ENCODE measurements at places on chromosomes 5 and 9. TPM values are rescaled to one million over a fixed set of nuclear protein-coding genes. Genes with fewer than 3 reads are reported as not detected.

- no peaks in the 10 kb centered on the region for H3K36me3 ChIP-seq
- H3K27me3 ChIP-seq: no peaks in the 10 kb centered on the region
- peak overlapping the region; percentile 83 for H3K4me3 ChIP-seq
- no peak for DNase-seq
- peaks cover 7% of the 10 kb centered on the region for H3K4me1 ChIP-seq
Measured at GRCh38 chr9:96567203-96567700, 52.4 kb downstream of the CDC14B start.

DNA sequence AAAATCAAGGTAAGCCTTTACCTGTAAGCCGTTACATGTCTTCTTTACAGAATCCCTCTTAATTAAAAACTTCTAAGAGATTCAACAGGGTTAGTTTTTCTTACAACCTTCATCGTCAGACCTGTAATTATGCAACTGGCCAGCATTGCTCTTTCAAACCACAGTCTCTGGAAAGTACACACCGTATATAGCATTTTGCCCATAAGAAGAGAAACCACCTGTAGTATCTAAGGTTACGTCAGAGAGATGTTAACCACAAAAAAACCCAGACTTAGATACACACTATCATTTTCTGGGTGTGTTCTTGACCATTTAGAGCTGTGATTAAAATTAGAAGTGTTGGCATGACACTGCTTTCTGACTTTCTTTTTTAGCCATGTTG lies 140.0 kb downstream of the MUSK start:
- H3K36me3 ChIP-seq: no peaks in the 10 kb centered on the region
- no peak overlapping the region for H3K4me3 ChIP-seq
- no peak overlapping the region for H3K27ac ChIP-seq
- no peaks in the 10 kb centered on the region for H3K27me3 ChIP-seq
- no peak for DNase-seq

DNA sequence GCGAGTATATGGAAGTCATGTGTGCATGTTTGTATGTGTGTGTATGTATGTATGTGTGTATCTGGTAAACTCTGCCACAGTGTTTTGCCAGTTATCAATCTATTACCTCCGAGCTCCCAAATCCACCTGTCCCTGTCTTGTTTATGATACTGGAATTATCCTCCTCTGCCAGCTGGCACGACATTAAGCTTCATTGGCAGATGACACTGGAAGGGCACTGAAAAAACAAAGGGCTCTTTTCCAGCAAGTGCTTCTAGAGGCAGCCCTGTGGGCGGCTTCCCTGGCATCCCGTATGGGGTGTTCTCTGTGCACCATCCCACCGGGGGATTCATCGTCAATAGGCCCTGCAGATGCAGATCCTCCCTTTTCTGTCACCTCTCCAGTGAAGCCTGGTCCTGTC lies 221.5 kb downstream of the MSX2 start:
- H3K4me3 ChIP-seq: no peak overlapping the region
- no peak for DNase-seq
- no peaks in the 10 kb centered on the region for H3K4me1 ChIP-seq
- no peak overlapping the region for H3K27ac ChIP-seq

GRCh38 chr9:127114606-127115005 lies 7.8 kb downstream of the ANGPTL2 start:
- H3K27ac ChIP-seq: no peak overlapping the region
- H3K4me3 ChIP-seq: no peak overlapping the region
- H3K4me1 ChIP-seq: peaks cover 20% of the 10 kb centered on the region
- H3K36me3 ChIP-seq: no peaks in the 10 kb centered on the region

Gene ADCY2
- 0.44 TPM for total RNA-seq

Gene DTWD2
- total RNA-seq: 14.7 TPM

Gene IFNB1
- not detected for total RNA-seq

Gene ADAMTS16
- total RNA-seq: not detected

Measured in upper lobe of left lung (tissue), 6 donors.